Activated naive CD4-positive, alpha-beta T cell treated with anti-CD3 and anti-CD28 coated beads for 36 hours (primary cell): ENCODE measurements at places on chromosomes 13 and 19. TPM values are rescaled to one million over a fixed set of nuclear protein-coding genes. Genes with fewer than 3 reads are reported as not detected.

DNA sequence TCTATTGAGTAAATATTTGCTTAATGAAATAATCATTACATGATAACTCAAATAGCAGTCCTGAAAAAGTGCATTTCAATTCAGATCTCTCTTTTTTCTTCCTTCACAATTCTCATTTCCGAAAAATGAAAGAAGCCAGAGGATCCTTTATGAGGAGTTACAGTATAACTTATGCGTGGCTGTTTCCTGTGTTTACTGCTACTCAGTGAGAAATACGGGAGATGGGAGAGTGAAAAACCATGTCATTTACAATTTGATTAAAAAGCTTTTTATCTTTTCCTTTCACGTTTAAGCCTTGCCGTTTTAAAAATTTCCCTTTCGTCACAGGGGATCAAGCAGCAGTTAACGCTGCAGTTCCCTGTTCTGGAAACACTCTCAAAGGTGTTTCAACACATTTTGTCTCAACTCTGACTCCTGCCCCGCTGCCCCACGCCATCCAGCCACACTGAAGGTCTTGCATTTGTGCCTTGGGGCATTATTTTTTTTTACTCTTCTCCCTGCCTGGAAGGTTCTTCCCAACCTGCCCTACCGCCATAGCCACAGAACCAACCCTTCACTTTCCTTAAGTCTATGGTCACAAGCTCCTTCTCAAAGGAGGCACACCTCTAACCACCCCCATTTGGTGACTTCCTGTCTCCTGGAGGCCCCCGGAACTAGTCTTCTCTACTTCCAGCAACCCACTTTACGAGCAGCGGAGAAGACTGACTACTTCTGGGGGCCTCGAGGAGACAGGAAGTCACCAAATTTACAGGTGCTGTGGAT, 17.0 kb downstream of the KL start:
- peak; percentile 56 for DNase-seq

GRCh38 chr13:90585392-90585791, 762.1 kb upstream of the MIR17HG start:
- no peak for DNase-seq

GRCh38 chr13:27905650-27906049, 14.2 kb upstream of the PDX1 start:
- DNase-seq, result no peak

DNA sequence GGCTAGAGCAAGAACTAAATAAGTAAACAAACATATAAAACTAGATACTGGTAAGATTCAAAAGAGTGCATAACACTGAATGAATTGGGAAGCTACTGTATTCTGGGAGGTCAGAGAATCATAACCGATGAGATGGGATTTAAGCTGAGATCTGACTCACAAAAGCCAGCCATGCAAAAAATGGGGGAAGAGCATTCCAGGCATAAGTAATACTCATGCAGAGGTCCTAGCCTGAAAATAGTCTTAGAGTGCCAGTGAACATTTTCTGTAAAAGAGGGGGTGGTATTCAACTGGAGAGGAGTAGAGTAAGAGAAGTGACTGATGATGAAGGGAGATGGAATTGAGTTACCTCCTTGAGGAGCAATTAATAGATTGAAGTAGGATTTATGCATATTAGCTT, 872.0 kb upstream of the GPC6 start:
- DNase-seq, result no peak

PRRG2 gene
- 0.52 TPM for total RNA-seq
